ENCODE measurements at places on chromosomes 7 and 10.

- no peak for DNase-seq
Observed at GRCh38 chr10:75209086-75209920, 1.3 kb upstream of the VDAC2 start.

GRCh38 chr10:52347327-52347667 is 33.2 kb downstream of the DKK1 start:
- DNase-seq = no peak

- no peak for DNase-seq
Observed at GRCh38 chr10:12502526-12503274, 153.4 kb downstream of the CAMK1D start.

DNA sequence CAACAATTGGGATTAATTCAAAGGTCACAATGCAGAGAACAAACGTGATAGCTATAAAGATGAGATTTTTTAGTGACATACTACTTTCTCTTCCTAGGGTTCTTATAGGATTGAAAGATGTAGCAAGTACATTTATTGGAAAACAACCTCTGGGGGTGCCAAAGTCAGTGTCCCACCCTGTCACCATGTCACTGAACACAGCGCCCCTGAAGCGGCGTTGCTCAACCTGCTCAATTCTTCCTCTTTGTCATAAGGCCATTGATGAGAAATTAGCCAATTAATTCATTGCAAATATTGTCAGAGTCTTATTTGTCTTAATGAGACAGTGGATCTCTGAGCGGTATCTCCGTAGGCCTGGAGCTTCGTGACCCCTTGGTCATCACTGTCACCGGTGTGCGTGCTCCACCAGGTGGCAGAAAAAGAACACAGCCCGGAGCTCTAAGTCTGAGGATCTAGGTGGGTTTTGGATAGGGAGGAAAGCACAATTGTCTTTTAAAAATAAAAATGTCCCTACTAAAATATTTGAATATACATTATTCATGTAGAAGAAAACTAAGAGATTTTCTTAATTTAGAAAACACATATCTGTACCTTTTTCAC is 362.6 kb downstream of the PAXIP1 start:
- DNase-seq = no peak

- DNase-seq = no peak
Observed at GRCh38 chr7:115229401-115230105, 307.7 kb downstream of the MDFIC start.

GRCh38 chr7:40921589-40922315 is 781.1 kb downstream of the INHBA start:
- no peak for DNase-seq

DNA sequence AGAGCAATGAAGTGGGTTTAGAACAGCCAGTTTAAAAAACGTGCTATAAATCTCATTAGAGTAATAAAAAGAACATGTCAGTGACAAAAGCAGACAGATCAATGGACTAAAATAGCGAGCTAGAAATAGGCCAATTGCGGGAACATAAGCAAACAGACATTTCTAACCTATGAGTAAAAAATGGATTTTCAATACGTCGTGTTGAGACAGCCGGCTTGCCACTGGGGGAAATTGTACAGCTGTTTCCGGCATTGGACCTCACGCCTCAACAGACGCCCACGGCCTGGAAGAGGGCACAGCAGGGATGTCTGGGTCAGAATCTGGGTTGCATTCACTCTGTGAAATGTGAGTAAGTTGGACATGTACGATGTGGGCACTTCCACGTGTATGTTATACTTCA is 92.9 kb downstream of the SVOPL start:
- DNase-seq = peak; percentile 15

DNA sequence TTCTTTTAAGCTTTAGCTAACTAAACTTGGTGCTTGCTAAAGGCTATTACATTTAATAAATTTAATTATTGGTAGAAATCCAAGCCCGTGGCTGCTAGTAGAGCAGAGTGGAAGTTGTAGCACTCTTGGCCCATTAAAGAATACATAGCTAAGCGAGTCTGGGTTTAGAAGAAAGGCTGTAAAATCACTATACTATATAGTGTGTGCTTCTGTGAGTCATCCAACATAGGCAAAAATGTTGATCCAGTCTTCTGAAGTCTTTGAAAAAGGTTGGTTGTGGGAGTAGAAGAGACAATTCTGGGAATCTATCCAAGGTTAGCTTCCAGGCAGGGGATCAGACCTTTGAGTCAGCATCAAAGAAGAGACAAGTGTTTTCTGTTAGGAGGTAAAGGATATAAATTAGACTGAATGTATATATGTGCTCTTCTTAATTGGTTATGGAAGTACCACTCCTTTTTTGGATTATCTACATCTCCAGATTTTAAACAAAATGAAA is 664.2 kb downstream of the NXPH1 start:
- DNase-seq = no peak

DNA sequence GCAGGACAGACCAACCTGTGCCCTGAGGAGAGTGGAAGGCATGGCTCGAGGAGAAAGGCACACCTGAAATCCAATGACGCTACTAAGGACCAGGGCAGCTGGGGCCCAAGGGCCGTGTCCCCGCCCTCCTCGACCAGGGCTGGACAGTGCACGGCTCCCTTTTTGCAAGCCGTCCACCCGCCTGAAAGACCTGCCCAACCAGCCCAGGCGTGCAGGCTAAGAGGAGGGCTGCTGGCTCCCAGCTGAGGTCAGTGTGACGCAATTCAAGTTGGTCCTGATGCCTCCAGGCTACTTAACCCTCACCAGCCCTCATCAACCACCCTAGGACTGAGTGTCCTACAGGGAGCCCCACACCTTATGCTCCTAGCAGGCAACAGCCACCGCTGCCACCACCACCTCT is 69.3 kb downstream of the DLG5 start:
- DNase-seq = no peak

Measured in stimulated activated CD4-positive, alpha-beta T cell treated with anti-CD3 and anti-CD28 coated beads, Interleukin-2, amount 100 ng/mL, for 24 hours (primary cell).